ENCODE measurements at places on chromosomes 13 and 19. TPM values are rescaled to one million over a fixed set of nuclear protein-coding genes. Genes with fewer than 3 reads are reported as not detected.

Gene CLC
- total RNA-seq: not detected

Gene CEACAM21
- not detected for total RNA-seq

Gene CD22
- total RNA-seq: not detected

Gene RFPL4AL1
- total RNA-seq: not detected
